ENCODE measurements at places on chromosomes 6 and 20.

DNA sequence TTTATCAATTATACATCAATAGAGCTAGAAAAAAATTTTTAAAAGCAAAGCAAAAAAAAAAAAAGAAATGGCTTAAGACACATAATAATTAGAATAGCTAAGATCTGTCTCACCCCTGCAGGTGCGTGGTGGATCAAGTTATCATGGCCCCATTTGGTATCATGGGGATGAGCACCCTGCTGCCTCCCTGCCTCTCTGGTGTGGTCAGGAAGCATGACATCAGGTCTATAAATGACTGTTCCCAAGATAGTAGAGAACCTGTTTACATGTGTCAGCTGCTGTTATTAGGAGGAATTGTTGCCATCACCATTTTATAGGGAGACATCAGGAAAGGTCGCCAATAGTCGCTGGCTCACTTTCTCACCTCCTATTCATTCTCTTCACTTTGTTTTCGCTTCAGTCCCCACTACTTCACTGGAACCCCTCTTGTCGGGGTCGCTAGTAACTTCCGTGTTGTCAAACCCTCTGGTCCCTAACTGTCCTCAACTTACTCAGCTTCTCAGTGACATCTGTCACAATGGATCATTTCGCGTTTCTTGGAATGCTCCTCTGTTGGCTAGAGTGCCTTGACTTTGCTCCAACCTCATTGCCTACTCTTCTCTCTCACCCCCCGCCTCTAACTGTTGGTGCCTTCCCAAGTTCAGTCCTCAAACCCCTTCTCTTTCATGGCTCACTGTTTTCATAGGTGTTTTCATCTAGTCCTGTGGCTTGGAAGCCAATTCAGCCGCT, 4.7 kb downstream of the DNTTIP1 start:
- H3K27ac ChIP-seq, result no peak overlapping the region
- peaks cover 12% of the 10 kb centered on the region for H3K36me3 ChIP-seq
- H3K4me1 ChIP-seq, result peaks cover 9% of the 10 kb centered on the region
- H3K27me3 ChIP-seq, result no peaks in the 10 kb centered on the region
- no peak for DNase-seq
- no peak overlapping the region for H3K4me3 ChIP-seq

- H3K27ac ChIP-seq, result no peak overlapping the region
- no peak overlapping the region for H3K4me3 ChIP-seq
- H3K36me3 ChIP-seq, result peaks cover 9% of the 10 kb centered on the region
These were observed 11.9 kb downstream of the PCMT1 start for GRCh38 chr6:149761438-149761837.

DNA sequence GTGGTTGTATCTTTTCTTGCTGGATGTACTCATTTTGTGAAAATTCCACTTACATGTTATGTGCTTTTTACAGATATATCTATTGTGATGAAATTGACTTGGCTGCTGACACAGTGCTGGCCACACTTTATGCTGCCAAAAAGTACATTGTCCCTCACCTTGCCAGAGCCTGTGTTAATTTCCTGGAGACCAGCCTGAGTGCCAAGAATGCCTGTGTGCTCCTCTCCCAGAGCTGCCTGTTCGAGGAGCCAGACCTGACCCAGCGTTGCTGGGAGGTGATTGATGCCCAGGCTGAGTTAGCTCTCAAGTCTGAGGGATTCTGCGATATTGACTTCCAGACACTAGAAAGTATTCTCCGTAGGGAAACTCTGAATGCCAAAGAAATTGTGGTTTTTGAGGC, 4.9 kb downstream of the BTBD3 start:
- DNase-seq, result no peak
- H3K36me3 ChIP-seq, result peaks cover 29% of the 10 kb centered on the region
- no peaks in the 10 kb centered on the region for H3K27me3 ChIP-seq

- H3K4me1 ChIP-seq, result no peaks in the 10 kb centered on the region
- no peaks in the 10 kb centered on the region for H3K27me3 ChIP-seq
- no peak overlapping the region for H3K27ac ChIP-seq
- DNase-seq, result no peak
- no peak overlapping the region for H3K4me3 ChIP-seq
These were observed 31.3 kb downstream of the PPP1R3G start for GRCh38 chr6:5116243-5116991.

DNA sequence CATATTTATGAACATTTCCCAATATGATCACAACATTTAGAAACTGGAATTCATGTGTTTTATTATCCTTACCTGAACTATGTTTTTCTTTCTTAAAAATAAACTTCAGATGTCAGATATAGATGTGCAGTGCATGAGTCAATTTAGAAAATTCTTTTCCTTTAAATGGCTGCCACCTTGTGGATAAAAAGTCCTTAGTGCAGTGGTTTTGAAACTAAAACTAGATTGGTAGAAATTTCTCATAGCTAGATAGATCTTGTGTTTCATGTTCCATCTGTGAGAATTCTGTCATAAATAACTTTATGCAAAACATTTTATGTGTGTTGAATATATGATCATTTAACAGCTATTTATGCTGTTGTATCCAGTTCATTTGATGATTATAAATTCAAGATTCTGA, 134.9 kb downstream of the KLHL32 start:
- peaks cover 2% of the 10 kb centered on the region for H3K27me3 ChIP-seq
- no peak overlapping the region for H3K27ac ChIP-seq
- H3K4me1 ChIP-seq, result no peaks in the 10 kb centered on the region
- no peaks in the 10 kb centered on the region for H3K36me3 ChIP-seq

DNA sequence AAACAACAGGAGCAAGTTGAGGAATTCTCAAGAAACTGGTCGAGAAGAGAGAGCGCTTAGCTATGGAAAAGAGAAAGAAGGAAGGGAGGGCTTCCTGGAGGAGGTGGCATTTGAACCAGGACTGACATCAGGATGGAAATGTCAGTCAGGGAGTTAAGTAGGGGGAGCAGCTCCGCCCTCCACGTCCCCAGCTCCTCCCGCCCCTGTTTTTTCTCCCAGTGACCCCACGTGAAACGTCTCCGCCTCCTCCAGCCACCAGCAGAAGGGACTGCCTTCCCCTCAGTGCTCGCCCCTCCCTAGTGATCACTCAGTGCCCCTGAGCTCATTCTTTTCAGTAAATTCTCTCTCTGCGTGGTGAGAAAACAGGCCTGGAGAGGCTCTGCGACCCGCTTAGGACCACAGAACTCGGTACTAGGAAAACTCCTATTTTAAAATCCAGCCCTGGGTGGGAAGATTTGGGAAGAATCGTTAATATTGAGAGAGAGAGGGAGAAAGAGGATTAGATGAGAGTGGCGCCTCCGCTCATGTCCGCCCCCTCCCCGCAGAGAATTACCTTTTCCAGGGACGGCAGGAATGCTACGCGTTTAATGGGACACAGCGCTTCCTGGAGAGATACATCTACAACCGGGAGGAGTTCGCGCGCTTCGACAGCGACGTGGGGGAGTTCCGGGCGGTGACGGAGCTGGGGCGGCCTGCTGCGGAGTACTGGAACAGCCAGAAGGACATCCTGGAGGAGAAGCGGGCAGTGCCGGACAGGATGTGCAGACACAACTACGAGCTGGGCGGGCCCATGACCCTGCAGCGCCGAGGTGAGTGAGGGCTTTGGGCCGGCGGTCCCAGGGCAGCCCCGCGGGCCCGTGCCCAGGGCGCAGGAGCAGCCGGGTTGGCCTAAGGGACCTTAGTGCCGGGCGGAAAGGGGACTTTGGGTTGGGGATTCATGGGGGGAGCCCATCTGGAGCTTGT, 4.6 kb downstream of the HLA-DPB1 start:
- peaks cover 2% of the 10 kb centered on the region for H3K36me3 ChIP-seq
- H3K4me3 ChIP-seq, result peak overlapping the region; percentile 77

- peak overlapping the region; percentile 34 for H3K27ac ChIP-seq
- no peak overlapping the region for H3K4me3 ChIP-seq
- H3K27me3 ChIP-seq, result peaks cover 11% of the 10 kb centered on the region
- H3K4me1 ChIP-seq, result no peaks in the 10 kb centered on the region
These were observed 216.1 kb downstream of the GMDS start for GRCh38 chr6:2029130-2029794.

DNA sequence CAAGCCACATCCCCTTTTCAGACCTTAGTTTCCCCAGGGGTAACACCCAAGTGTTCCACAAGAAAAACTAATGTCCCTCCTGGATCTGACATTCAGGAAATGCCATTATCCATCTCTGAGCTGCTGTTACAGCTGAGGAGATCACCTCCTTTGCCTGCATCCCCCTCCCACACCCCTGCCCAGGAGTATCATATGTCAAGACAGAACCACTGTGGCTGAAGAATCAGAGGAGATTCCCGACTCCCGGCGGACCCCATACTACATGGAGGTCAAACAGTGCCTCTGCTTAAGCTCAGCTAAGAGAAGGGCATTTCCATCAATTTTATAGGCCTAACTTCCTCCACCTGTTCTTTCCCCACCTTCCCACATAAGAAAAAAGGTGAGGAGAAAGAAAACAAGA, 36.8 kb upstream of the LRFN2 start:
- H3K36me3 ChIP-seq, result peaks cover 2% of the 10 kb centered on the region
- H3K4me1 ChIP-seq, result peaks cover 11% of the 10 kb centered on the region
- H3K4me3 ChIP-seq, result no peak overlapping the region
- peaks cover 17% of the 10 kb centered on the region for H3K27me3 ChIP-seq
- H3K27ac ChIP-seq, result no peak overlapping the region

- peaks cover 11% of the 10 kb centered on the region for H3K4me1 ChIP-seq
- H3K27me3 ChIP-seq, result peaks cover 25% of the 10 kb centered on the region
- H3K36me3 ChIP-seq, result peaks cover 2% of the 10 kb centered on the region
- no peak for DNase-seq
These were observed 43.0 kb upstream of the ZFAND3 start for GRCh38 chr6:37776566-37776965.

DNA sequence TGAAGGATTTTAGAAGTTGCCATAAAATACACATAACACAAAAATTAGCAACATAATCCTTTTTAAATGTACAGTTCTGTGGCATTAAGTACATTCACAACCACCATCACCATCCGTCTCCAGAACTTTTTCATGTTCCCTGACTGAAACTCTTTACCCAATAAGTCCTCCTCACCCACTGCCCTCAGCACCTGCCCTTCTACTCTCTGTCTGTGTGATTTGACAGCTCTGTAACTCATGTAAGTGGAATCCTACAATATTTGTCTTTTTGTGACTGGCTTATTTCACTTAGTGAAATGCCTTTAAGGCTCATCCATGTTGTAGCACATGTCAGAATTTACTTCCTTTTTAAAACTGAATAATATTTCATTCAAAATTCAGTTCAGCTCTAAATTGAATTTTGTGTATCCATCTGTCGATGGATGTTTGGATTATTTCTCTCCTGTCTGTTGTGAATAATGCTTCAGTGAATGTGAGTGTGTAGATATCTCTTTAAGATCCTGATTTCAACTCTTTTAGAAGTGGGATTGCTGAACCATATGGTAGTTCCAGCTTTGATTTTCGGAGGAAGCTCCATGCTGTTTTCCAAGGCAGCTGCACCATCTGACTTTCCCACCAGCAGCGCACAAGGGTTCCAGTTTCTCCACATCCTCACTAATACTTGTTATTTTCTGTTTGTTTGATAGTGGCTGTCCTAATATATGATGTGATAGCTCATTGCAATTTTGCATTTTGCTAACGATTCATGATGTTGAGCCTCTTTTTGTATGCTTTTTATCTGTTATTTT, 4.2 kb downstream of the ENTPD6 start:
- DNase-seq, result no peak
- no peak overlapping the region for H3K27ac ChIP-seq

DNA sequence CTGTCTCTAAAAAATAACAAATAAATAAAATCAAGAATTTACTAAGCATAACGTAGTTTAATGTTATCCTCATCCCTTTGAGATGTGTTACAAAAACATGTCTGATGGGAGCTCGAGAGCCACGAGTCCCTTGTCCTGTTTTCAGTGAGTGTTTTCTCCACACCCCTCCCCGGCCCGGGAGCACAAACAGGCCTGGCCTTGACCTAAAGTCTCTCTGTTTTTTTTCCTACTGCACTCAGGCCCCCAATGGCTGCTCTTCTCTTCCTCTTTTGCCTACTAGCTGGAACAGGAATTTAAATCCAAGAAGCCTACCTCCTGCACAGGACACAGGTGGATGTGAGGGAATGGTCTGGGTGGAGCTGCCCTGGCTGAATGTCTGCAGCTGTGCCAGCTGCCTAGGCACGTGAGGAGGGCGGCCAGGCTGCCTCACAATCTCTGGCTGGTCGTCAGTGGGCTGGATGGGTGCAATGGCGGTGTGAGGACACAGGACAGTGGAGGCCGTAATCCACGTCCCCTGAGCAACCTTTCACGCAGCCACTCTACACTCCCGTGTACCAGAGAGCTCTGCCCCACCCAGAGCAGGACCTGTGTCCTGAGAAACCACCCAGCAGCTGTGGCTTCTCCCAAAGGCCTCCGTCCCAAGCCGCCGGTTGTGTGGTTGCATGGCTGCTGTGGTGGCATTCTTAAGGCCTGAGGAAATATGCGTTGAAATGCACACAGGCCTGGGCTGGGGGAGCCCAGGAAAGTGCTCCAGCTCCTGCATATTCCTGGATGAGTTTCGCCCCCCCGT, 117.5 kb downstream of the FAM120B start:
- no peak overlapping the region for H3K4me3 ChIP-seq
- DNase-seq, result no peak

- no peak for DNase-seq
- no peaks in the 10 kb centered on the region for H3K4me1 ChIP-seq
- H3K27me3 ChIP-seq, result no peaks in the 10 kb centered on the region
- H3K4me3 ChIP-seq, result no peak overlapping the region
These were observed 441.9 kb upstream of the ID4 start for GRCh38 chr6:19395316-19395715.

DNA sequence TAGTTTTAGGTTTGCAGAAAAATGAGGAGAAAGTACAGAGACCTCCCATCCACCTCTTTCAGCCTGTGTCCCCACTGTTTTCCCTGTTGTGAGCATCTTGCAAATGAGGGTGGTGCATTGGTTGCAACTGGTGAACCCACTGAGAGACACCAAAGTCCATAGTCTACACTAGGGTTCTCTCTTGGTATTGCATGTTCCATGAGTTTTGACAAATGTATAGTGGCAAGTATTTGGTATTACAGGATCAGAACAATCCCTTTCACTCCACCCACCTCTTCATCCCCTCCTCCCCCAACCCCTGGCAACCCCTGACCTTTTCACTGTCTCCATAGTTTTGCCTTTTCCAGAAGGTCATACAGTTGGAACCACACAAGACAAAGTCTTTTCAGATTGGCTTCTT, 20.1 kb downstream of the ZNF831 start:
- H3K4me3 ChIP-seq, result no peak overlapping the region
- DNase-seq, result no peak
- H3K27ac ChIP-seq, result no peak overlapping the region

GRCh38 chr6:142943711-142944123, 1.3 kb downstream of the HIVEP2 start:
- peaks cover 31% of the 10 kb centered on the region for H3K4me1 ChIP-seq
- H3K27me3 ChIP-seq, result peaks cover 2% of the 10 kb centered on the region
- peak overlapping the region; percentile 98 for H3K27ac ChIP-seq
- no peaks in the 10 kb centered on the region for H3K36me3 ChIP-seq

- no peak for DNase-seq
- H3K27me3 ChIP-seq, result no peaks in the 10 kb centered on the region
- H3K4me1 ChIP-seq, result peaks cover 39% of the 10 kb centered on the region
- H3K36me3 ChIP-seq, result peaks cover 6% of the 10 kb centered on the region
- no peak overlapping the region for H3K27ac ChIP-seq
- H3K4me3 ChIP-seq, result no peak overlapping the region
These were observed 3.7 kb downstream of the KIF13A start for GRCh38 chr6:17983730-17984129.

- no peaks in the 10 kb centered on the region for H3K27me3 ChIP-seq
- peaks cover 2% of the 10 kb centered on the region for H3K4me1 ChIP-seq
- no peaks in the 10 kb centered on the region for H3K36me3 ChIP-seq
- H3K4me3 ChIP-seq, result no peak overlapping the region
These were observed 57.4 kb downstream of the IYD start for GRCh38 chr6:150426198-150426597.

GRCh38 chr20:24782801-24783630, 166.1 kb upstream of the CST7 start:
- H3K27me3 ChIP-seq, result peaks cover 2% of the 10 kb centered on the region
- H3K36me3 ChIP-seq, result no peaks in the 10 kb centered on the region
- H3K4me3 ChIP-seq, result no peak overlapping the region
- no peak for DNase-seq

Data from progenitor cell of endocrine pancreas (in vitro differentiated cells).